ENCODE measurements at places on chromosomes 4 and X. TPM values are rescaled to one million over a fixed set of nuclear protein-coding genes. Genes with fewer than 3 reads are reported as not detected.

The MAGEA8 gene
- not detected for total RNA-seq

The MAGEA9B gene
- total RNA-seq, result not detected

The CSN1S1 gene
- not detected for total RNA-seq

The XAGE1A gene
- not detected for total RNA-seq

The EREG gene
- not detected for total RNA-seq

The EGF gene
- total RNA-seq, result not detected

The MAOB gene
- 0.19 TPM for total RNA-seq

The GAGE12F gene
- not detected for total RNA-seq

The S100G gene
- total RNA-seq, result not detected

The INTS6L gene
- total RNA-seq, result 22.7 TPM

The MAGED4 gene
- 1.2 TPM for total RNA-seq

The ERVMER34-1 gene
- total RNA-seq, result 0.07 TPM

The CXorf49 gene
- total RNA-seq, result not detected

The USP17L18 gene
- total RNA-seq, result not detected

The NAP1L2 gene
- 2.9 TPM for total RNA-seq

The ZAR1 gene
- total RNA-seq, result not detected

The CD40LG gene
- 153 TPM for total RNA-seq

The GYG2 gene
- not detected for total RNA-seq

The TMEM255A gene
- total RNA-seq, result not detected

The NHS gene
- total RNA-seq, result 4.8 TPM

The VSIG4 gene
- not detected for total RNA-seq

The GRID2 gene
- total RNA-seq, result not detected

The TAF7L gene
- not detected for total RNA-seq

The TMEM35A gene
- total RNA-seq, result not detected

The CTBP1 gene
- 162 TPM for total RNA-seq

The CT83 gene
- total RNA-seq, result not detected

The CA5B gene
- total RNA-seq, result 15.5 TPM

The AMOT gene
- 1.4 TPM for total RNA-seq

The ETDA gene
- not detected for total RNA-seq

The ETDB gene
- total RNA-seq, result not detected

The TECRL gene
- not detected for total RNA-seq

The PRDM8 gene
- 4.3 TPM for total RNA-seq

The GYPE gene
- total RNA-seq, result 0.50 TPM

The TIGD4 gene
- 0.31 TPM for total RNA-seq

The JCHAIN gene
- total RNA-seq, result not detected

The MGAT4D gene
- total RNA-seq, result not detected

The F11 gene
- not detected for total RNA-seq

The SRPK3 gene
- not detected for total RNA-seq

The DHX15 gene
- total RNA-seq, result 172 TPM

The P2RY4 gene
- total RNA-seq, result 0.17 TPM

The C1GALT1C1 gene
- 19.7 TPM for total RNA-seq

The GC gene
- total RNA-seq, result not detected

The PNMA3 gene
- total RNA-seq, result 1.2 TPM

The TDO2 gene
- not detected for total RNA-seq

The PASD1 gene
- total RNA-seq, result not detected

The USP17L27 gene
- total RNA-seq, result not detected

The SGMS2 gene
- 0.36 TPM for total RNA-seq

The CT45A5 gene
- total RNA-seq, result not detected

The AFM gene
- total RNA-seq, result not detected

All from activated CD4-positive, alpha-beta memory T cell treated with anti-CD3 and anti-CD28 coated beads for 36 hours (primary cell).